ENCODE measurements at places on chromosomes 11 and 22. TPM values are rescaled to one million over a fixed set of nuclear protein-coding genes. Genes with fewer than 3 reads are reported as not detected.

GRCh38 chr22:47092896-47093311 is 330.5 kb downstream of the TBC1D22A start:
- DNase-seq, result no peak

DNA sequence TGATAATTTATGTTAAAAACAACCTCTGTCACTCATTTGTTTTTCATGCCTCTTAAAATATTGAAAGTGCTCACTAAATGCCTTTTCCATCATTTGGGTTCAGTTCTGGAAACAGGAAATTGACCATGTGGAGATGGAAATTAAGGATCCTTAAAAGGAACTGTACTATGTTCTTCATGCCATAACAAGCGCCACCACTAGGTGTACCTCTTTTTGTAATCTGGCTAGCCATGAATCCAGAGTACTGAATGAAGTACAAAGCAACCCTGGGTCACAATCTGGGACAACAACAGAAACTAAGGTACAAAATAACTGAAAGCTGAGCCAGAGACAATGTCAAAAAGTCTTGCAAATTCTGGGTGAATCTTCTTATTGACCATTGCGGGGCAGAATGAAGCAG is 559.1 kb downstream of the FAM181B start:
- no peak for DNase-seq

- DNase-seq, result no peak
Measured at GRCh38 chr11:96112192-96113128, 188.6 kb upstream of the MTMR2 start.

Gene TMA7B
- polyA plus RNA-seq, result 0.14 TPM

Data from left renal cortex interstitium (tissue), 4 donors.